ENCODE measurements at places on chromosomes 7 and 10.

GRCh38 chr7:11021468-11021867 lies 47.8 kb downstream of the PHF14 start:
- no peak for DNase-seq

DNA sequence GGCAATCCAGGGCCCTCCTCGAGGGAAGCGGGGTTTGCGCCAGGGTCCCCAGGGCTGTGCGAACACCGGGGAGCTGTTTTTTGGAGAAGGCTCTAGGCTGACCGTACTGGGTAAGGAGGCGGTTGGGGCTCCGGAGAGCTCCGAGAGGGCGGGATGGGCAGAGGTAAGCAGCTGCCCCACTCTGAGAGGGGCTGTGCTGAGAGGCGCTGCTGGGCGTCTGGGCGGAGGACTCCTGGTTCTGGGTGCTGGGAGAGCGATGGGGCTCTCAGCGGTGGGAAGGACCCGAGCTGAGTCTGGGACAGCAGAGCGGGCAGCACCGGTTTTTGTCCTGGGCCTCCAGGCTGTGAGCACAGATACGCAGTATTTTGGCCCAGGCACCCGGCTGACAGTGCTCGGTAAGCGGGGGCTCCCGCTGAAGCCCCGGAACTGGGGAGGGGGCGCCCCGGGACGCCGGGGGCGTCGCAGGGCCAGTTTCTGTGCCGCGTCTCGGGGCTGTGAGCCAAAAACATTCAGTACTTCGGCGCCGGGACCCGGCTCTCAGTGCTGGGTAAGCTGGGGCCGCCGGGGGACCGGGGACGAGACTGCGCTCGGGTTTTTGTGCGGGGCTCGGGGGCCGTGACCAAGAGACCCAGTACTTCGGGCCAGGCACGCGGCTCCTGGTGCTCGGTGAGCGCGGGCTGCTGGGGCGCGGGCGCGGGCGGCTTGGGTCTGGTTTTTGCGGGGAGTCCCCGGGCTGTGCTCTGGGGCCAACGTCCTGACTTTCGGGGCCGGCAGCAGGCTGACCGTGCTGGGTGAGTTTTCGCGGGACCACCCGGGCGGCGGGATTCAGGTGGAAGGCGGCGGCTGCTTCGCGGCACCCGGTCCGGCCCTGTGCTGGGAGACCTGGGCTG lies 26.0 kb downstream of the PRSS2 start:
- DNase-seq: no peak

DNA sequence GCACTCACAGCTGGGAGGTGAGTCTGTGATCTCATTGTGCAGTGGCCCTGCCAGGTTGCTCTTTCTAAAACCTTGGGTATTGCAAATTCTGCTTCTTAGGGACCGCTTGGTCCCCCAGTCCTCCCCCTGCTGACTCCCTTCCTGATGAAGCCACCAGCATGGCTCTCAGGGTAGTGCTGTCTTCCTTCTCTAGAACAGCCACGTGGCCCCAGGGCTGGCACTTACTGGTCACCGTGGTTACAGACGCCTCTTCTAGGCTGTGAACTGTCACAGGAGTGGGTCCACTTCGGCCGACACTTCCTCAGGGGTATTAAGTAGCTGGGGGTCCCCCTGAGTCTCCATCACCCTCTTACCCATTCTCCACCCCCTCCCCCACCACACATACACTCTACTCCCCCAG lies 2.7 kb upstream of the HTRA1 start:
- DNase-seq: no peak

GRCh38 chr10:86354761-86355540 lies 11.6 kb downstream of the GRID1 start:
- DNase-seq: no peak

DNA sequence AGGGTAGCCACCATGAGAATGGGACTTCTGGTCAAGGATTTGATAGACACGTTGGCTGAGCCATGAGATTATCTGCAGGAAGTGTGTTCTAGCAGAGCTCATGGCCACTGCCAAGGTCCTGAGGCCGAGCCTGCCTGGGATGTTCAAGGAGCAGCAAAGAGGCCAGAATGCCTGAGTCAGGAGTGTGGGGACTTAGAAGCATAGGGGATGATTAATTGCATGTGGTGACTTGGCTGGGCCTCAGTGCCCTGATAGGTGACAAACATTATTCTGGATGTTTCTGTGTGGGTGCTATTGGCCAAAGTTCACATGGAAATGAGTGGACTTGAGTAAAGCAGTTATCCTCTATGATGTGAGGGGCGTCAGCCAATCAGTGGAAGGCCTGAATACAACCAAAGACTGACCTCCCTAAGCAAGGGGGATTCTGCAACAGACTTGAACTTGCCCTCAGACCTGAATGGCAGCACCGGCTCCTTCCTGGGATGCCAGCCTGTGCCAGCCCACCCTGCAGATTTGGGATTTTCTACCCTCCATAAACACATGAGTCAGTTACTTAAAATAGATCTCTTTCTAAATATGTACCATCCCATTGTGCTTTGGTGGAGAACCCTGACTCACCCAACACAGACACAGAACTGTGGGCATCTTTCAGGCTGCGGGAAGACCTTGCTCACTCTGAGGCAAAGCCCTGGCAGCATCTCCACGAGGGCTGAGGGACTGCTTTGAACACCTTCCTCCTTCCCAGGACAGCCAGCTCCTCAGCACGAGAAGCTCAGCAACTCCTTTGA lies 363.9 kb upstream of the MGMT start:
- DNase-seq: no peak

DNA sequence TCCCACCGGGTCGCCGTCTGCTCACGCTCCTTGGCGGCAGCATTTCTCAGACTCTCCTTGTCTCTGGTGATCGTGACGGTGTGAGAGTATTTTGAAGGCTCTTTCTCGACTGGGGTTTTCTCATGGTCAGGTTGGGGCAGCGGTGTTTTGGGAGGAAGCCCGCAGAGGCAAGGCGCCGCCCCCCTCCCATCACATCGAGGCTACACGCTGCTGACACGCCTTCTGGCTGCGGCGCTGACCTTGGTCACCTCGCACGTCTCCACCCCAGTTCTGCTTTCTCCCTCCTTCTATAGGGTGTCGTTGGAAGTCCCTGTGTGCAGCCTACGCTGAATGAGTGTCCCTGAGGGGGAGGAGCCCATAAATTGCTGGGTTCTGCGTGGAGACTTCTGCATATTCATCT lies 55.2 kb downstream of the GLRX3 start:
- no peak for DNase-seq

- no peak for DNase-seq
Observed at GRCh38 chr10:113139699-113140098, 189.7 kb downstream of the TCF7L2 start.

- DNase-seq: no peak
Observed at GRCh38 chr7:7769710-7770627, 51.6 kb upstream of the RPA3 start.

DNA sequence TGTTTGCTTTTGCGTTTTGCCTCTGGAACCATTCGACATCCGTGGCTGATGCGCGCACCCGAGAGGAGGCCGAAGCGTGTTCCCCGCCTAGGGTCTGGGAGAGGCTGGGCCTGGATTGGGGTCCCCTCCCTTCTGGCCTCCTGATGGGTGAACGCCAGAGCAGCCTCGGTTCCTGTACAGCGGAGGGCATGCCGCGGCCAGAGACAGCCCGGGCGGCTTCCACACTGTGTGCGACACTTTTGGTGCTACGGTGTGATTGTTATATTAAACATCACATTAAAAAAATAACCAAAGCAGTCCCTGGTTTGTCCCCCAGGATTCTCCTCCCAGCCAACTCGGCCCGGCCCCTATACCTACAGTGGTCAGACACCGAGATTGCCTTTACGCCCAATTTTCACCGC lies 3.7 kb upstream of the HOXA7 start:
- no peak for DNase-seq

DNA sequence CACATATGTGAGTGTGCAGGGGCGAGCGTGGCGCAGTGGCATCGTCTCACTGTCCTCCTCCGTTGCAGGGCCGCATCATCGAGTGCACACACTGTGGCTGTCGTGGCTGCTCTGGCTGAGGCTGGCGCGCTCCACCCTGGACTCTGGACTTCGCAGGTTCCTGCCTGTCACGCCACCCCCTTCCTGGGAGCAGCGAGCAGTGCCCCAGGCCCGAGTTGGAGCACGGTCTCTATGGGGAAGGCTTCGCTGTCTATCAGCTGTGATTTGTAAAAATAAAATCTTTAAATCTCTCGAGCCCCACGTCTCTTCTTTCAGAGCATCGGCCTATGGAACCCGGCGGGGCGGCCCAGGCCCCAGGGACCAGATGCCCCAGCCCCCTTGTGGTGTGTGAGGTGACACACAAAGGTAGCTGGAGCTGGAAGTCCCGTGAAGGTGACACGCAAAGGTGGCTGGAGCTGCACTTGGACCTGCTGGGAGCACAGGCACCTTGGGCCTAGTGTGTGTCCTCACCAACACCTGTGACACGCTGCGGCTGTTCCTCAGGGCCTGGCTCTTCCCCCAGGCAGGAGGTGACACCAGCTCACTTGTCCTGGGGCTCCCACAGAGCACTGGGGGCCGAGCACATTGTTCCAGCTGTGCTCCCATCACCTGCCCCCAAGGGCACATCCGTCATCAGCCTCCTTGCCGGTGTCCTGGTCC lies 10.7 kb downstream of the BUD31 start:
- DNase-seq: no peak

Measured in NCI-H1417 treated with DMSO at 0.1 percent for 48 hours (cell line).